ENCODE measurements at places on chromosomes 5 and 9. TPM values are rescaled to one million over a fixed set of nuclear protein-coding genes. Genes with fewer than 3 reads are reported as not detected.

The OLFM1 gene
- 347 TPM for total RNA-seq

The GARNL3 gene
- 87.4 TPM for total RNA-seq

The SHISAL2B gene
- 0.92 TPM for total RNA-seq

The PCDHGA2 gene
- total RNA-seq: 8.5 TPM

The LHX3 gene
- not detected for total RNA-seq

The SLC45A2 gene
- 0.23 TPM for total RNA-seq

The PCDHB14 gene
- total RNA-seq: 12.7 TPM

The NOXA1 gene
- total RNA-seq: 1.6 TPM

The IL13 gene
- not detected for total RNA-seq
